ENCODE measurements at places on chromosomes 16 and 17.

- DNase-seq, result no peak
Observed at GRCh38 chr16:1061769-1062505, 10.6 kb upstream of the SSTR5 start.

GRCh38 chr16:14495213-14496046 lies 134.6 kb downstream of the PARN start:
- DNase-seq, result no peak

- no peak for DNase-seq
Observed at GRCh38 chr16:1647856-1648255, 30.2 kb upstream of the JPT2 start.

GRCh38 chr16:59047114-59047513 lies 313.0 kb upstream of the GOT2 start:
- DNase-seq, result no peak

GRCh38 chr16:678209-678857 lies 1.9 kb upstream of the STUB1 start:
- no peak for DNase-seq

GRCh38 chr16:73217654-73218053 lies 169.7 kb upstream of the ZFHX3 start:
- no peak for DNase-seq

GRCh38 chr16:86577314-86577971 lies 906 bp upstream of the FOXL1 start:
- no peak for DNase-seq

DNA sequence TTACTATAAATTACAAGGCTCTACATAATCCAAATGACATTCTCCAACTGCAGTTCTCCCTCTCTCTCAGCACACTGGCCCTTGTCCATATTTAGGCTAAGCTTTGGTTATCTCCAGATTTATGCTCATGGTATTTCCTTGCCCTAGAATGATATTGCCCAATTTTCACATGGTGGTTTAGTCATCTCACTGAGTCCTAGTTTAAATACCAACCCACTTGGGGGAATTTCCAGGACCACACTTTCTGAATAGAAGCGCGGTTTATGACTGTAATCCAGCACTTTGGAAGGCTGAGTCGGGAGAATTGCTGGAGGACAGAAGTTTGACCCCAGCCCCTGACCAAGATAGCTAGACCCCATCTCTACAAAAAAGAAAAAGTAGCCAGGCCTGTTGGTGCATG lies 280.1 kb upstream of the MON1B start:
- no peak for DNase-seq

- DNase-seq, result no peak
Observed at GRCh38 chr16:59487067-59487466, 753.0 kb upstream of the GOT2 start.

- no peak for DNase-seq
Observed at GRCh38 chr16:87619360-87620200, 17.3 kb downstream of the JPH3 start.

DNA sequence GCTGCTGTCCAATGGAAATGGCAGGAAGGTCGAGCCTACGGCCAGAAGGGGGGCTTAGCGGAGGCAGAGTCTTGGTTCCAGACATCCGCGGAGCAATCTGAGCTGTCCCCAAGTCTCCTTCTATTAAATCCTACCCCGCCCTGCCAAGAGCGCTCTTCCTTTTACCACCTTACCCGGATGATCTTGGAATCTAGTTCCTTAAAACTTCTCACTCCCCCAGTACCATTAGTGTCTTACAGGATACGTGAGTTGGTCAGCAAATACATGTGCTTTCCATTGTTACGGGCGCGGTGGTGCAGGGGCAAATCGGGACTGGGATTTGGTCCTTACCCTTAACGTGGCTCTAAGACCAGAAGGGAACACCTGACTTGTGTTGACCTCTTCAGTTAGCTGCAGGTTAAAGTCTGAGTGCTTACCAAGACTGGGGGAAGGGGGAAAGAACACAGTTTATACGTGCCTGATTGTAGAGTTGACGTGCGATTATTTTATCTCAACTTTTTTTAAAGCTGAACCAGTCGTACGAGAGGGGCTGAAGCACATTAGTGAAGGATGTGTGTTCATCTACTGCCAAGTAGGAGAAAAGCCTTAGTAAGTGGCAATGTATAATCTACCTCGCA lies 495 bp downstream of the TXNDC17 start:
- DNase-seq, result peak; percentile 80

- DNase-seq, result no peak
Observed at GRCh38 chr16:1026784-1027500, 45.4 kb downstream of the SOX8 start.

GRCh38 chr17:20784100-20784665 lies 204.7 kb downstream of the CDRT15L2 start:
- no peak for DNase-seq

DNA sequence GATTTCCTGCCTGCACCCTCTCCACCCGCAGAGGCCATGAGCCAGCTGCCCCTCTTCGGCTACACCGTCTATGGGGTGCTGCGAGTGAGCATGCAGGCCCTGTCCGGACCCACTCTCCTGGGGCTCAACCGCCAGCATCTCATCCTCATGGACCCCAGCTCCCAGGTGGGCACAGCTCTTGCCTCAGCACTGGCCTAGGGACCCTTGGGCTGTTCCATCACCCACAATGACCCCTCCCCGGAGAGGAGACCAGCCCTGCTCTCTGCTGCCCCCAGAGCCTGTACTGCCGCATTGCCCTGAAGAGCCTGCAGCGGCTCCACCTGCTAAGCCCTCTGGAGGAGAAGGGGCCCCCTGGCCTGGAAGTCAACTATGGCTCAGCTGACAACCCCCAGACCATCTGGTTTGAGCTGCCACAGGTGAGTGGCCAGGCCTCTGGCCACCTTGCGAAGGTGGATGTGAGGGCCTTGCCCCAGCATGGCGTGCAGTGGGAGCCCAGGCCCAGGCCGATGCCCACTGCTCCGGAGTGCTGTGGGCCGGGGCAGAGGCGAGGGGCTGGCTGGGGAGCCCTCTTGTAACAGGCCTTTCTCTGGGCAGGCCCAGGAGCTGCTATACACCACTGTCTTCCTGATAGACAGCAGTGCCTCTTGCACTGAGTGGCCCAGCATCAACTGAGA lies 7.3 kb upstream of the SMIM5 start:
- no peak for DNase-seq
